Suprapubic skin (tissue), 4 donors: ENCODE measurements at places on chromosomes 4 and X.

- no peaks in the 10 kb centered on the region for H3K27me3 ChIP-seq
- H3K4me1 ChIP-seq, result peaks cover 30% of the 10 kb centered on the region
- no peak for DNase-seq
These were observed 4.3 kb downstream of the PGRMC1 start for GRCh38 chrX:119240356-119240755.

- H3K4me3 ChIP-seq, result no peak overlapping the region
- no peaks in the 10 kb centered on the region for H3K4me1 ChIP-seq
- H3K27ac ChIP-seq, result no peak overlapping the region
- no peak for DNase-seq
These were observed 90.8 kb upstream of the AMOT start for GRCh38 chrX:112931478-112931877.

- no peaks in the 10 kb centered on the region for H3K27me3 ChIP-seq
- no peaks in the 10 kb centered on the region for H3K36me3 ChIP-seq
- no peak for DNase-seq
- no peaks in the 10 kb centered on the region for H3K4me1 ChIP-seq
- no peak overlapping the region for H3K27ac ChIP-seq
These were observed 98.3 kb downstream of the BMPR1B start for GRCh38 chr4:94856030-94856429.

GRCh38 chr4:135192751-135193535 lies 991.4 kb upstream of the PABPC4L start:
- no peaks in the 10 kb centered on the region for H3K36me3 ChIP-seq
- H3K27ac ChIP-seq, result no peak overlapping the region
- H3K4me1 ChIP-seq, result no peaks in the 10 kb centered on the region

GRCh38 chr4:69984030-69984443 lies 11.7 kb upstream of the STATH start:
- no peaks in the 10 kb centered on the region for H3K36me3 ChIP-seq
- no peak overlapping the region for H3K4me3 ChIP-seq
- no peak for DNase-seq

DNA sequence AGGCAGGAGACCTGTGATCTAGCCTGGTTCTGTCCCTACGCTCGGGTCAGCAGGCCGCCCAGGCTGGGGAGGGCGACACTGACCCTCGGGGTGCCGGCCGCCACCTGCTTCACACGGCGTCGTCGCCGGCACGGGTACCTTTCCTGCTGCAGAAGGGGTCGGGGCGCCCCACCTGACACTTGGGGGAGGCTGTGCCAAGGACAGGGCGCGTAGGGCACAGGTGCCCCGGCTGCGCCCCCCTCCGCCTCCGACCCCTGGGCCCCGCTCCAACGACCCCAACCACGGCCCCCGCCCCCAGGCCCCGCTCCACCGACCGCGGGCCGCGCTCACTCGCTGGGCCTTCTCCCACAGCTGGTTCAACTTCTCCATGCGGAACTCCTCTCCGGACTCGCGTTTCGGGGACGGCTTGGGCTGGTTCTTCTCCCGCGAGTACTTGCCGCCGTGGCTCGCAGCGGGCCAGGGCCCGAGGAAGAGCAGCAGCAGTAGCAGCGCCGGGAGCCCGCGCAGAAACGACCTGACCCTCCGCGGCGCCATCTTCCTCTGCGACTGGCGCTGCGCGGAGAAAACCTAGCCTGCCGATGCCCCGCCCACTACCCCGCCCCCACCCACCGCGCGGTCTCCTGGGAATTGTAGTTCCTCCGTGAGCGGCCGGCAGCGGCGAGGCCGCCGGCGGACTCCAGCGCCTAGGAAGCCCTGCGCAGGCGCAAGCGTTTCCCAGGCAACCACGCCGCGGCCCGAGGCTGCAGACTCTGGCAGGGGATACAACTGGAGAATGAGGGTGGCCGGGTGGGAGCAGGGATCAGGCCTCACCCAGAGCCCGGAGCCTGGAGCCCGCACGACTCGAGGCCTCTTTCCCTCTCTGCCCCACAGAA lies at the start of gene LRPAP1:
LRPAP1 (minus strand) TSS at position 544 of the 872 bp plus-strand sequence; CDS start at position 534, 10 bp downstream.
- peak within 1 kb of the TSS; percentile 74 for H3K27ac ChIP-seq
- peak; percentile 93 for DNase-seq
- peaks cover 31% of the 10 kb centered on the region for H3K4me1 ChIP-seq
- no peaks in the 10 kb centered on the region for H3K27me3 ChIP-seq
